ENCODE measurements at places on chromosomes 2 and 18.

GRCh38 chr2:215436705-215437565 lies 1.1 kb upstream of the FN1 start:
- no peak for DNase-seq

- DNase-seq, result peak; percentile 47
These were observed 57.3 kb upstream of the PSMD14 start for GRCh38 chr2:161250864-161251436.

- DNase-seq, result no peak
These were observed 30.9 kb upstream of the OSBPL6 start for GRCh38 chr2:178163395-178163794.

DNA sequence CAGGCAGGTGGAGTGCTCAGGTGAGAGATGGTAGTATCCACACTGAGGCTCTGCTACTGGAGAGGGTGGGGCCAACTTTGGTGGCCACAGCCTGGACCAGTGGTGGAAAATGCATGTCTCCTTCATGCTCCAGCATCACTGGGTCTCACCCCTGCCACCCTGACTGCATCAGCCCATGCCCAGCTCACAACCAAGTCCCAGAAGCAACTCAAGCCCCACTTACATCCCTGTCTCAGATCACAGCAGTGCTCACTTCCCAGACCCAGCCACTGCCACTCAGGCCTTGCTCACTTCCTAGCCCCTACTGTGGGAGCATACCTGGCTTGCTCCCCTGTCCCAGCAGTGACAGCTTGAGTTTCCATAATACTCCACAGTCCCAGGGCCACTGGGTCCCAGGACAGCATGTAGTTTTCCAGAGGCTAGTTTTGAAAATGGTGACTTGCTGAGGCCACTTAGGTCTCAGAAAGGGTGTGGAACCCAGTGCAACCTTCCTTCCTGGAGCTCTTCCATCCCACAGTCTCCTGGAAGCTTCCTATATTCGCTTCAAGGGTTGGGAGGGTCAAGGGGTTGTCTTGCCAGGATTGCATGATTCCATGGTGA lies 58.8 kb downstream of the GPC1 start:
- DNase-seq, result no peak

DNA sequence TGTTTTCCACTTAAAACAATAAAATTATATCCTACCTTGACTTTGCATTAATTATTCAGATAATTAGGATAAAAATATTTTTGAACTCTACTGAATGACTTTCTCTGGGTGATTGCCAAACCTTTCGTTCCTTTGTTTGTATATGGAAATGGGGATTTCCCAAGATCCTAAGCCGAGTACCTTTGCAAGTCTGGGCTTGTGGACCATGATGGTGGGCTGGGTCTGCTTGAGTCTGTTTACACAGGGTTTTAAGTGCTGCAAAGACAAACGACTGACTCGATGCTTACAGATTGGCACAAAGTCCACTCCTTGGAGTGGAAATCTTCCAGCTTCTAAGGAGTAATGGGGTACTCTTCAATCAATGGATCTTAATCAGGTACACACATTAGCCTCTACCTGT lies 659.5 kb downstream of the TSN start:
- DNase-seq, result no peak

DNA sequence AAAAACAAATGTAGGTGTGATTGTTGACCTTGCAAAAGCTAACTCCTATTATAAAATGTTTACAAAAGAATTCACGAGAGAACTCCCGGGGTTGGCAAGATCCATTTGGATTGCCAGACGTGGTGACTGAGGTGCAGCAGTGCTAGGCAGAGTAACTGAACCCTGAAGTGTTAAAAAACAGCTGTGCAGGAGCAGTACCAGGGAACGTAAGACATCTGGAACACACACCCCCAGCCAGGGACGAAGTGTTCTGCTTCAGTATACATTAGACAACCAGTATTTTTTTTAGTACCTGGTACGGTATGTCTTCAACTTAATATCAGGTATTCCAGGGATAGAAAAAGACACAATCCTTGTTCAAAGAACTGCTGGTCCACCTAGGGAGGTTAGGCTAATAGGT lies 272.1 kb upstream of the EPAS1 start:
- no peak for DNase-seq

GRCh38 chr2:144230448-144231085 lies 289.4 kb downstream of the ZEB2 start:
- DNase-seq, result no peak

DNA sequence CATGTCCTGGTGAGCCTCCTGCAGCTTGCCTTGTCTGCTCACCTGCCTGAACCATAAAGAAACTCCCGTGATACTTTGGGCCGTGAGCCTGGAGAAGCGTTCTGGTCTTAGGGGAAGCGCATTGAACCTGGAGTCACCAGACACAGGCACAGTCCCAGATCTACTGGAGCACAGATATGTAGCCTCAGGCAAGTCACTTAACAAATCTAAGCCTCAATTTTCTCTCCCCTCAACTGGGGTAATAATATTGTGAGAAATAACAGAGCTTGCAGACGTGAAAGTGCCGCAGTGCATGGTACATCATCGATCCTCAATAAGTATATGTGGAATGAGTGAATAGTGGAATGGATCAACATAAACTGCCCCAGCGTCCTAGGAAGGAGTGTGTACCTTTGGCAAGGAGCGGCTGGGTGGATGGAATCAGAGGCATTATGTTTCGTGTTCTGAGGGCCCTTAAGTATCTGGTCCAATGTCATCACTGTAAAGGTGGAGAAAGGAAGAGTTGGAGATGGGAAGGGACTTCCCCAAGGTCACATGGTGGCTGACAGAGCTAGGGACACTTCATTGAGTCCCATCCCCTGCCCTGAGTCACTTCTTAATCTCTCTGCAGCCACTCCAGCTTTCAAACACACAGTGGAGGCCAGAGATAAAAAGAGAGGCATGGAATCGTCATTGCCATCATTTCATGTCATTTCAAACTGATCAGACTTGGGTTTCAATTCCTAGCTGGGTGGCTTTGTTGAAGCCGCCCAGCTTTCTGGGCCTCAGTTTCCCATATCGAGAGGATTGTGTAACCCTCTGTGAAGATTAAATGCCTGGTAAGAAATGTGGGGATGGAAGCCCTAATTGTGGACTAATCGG lies 172.4 kb downstream of the DDX1 start:
- no peak for DNase-seq

DNA sequence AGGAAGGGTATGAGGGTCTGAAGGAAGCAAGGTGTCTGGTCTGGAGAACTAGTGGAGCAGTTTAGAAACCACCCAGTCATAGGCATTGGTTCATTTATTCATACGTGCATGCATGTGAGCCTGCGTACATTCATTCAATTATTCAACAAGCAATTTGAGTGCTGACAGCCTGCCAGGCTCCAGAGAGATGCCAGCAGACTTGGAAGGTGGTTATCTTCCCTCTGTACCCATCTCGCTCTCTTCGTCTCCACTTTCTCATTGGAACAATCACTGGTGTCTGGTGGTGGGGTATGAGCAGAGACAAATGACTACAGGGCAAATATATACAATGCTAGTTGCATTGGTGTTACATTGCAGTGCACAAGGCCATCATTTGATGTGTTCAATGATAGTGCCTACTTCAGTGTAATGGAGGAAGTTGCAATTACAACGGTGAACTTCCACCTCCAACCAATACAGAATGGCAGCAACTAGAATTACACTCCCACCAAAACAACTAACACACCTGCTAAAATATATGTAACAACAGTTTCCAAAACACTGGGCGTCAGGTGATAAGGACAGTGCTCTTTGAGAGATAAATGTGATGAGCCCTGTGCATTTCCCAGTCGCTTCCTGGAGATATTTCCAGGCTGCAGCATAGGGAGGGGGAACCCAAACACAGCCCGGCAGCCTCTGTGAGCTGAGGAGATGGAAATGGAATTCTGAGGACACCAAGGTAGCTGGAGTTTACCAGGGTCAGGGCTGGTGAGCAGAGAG lies 32.6 kb upstream of the CNGA3 start:
- DNase-seq, result no peak

DNA sequence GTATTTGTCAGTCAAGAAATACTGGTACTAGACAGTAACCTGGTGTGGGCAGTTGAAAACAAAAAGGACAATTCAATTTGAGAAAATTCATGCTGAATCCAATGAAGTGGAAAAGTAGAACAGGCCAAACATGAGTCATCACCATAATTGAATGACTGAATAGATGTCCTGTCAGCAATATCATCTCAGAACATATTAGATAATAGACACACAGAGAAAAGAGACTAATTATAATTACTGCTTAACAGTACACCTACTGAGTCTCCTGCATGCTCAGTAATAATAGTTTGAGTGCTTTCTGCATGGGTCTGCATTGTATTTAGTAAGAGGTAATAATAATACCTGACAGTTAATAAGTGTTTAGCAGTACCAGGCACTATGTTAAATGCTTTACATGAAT lies 138.6 kb upstream of the ZC3H15 start:
- DNase-seq, result no peak

GRCh38 chr2:7621018-7621814 lies 704.0 kb downstream of the RNF144A start:
- no peak for DNase-seq

GRCh38 chr2:11869391-11869991 lies 123.1 kb downstream of the LPIN1 start:
- no peak for DNase-seq

DNA sequence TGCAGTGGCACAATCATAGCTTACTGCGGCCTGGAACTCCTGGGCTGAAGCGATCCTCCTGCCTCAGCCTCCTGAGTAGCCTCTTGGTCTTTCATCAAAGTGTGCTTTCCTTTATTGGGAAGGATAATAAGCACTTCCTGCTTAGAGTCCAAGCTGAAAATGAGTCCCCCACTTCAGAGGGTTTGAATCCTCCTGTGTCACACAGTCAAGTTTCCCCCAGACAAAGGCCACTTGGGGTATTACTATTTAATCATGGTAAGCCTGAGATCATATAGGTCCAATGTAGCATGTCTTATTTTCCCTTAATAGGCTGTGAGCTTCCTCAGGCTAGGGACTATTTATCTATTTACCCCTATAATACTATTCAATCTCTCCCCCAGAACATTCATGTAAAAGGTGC lies 11.4 kb upstream of the KIAA2012 start:
- no peak for DNase-seq

DNA sequence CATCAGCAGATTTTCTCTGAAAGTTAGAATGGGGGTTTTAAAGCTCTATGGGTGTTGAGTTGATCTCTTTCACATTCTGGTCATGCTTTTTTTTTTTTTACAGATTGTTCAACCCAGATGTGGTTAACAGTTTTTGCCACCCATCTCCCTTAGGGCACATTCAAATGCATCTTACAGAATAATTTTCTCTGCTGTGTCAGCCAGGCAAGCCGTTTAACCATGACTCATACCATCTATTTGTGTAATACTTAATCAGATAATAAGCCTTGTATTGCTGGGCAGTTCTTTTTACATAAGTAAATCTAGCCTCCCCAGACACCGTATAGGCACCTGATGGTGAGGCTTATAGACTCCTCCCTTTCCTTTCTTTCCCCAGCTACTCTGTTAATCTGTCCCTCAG lies 62.0 kb downstream of the TGIF1 start:
- no peak for DNase-seq

GRCh38 chr2:211361383-211361782 lies 805.0 kb downstream of the CPS1 start:
- DNase-seq, result no peak

GRCh38 chr2:126239320-126239955 lies 416.5 kb upstream of the GYPC start:
- no peak for DNase-seq

DNA sequence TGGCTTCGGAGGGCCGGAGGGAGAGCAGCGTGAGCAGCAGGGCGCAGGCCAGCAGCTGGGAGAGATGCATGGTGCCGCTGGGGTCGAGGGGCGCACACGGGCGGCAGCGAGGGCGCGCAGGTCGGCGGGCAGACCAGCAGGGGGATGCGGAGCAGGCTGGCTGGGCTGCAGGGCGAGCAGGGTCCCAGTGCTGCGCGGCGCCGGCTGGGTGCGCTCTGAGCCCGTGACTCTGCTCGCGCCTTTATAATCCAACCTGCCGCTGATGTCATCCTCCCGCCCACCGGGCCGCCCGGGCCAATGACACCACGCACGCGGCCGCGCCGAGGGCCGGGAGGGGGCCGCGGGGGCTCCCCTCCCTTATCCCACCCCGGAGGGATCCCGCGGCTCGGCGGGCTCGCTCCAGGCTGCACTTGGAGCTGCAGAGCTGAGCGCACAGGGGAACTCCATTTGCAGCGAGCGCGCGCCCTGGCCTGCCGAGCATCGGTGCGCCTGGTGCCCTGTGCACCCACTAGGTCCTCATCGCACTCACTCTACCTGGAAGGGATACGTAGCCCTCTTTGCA lies at the start of gene NPPC:
Gene NPPC (minus strand): TSS at position 217 of the 562 bp plus-strand sequence. CDS start 147 bp downstream, at position 70.
- DNase-seq, result peak; percentile 22

DNA sequence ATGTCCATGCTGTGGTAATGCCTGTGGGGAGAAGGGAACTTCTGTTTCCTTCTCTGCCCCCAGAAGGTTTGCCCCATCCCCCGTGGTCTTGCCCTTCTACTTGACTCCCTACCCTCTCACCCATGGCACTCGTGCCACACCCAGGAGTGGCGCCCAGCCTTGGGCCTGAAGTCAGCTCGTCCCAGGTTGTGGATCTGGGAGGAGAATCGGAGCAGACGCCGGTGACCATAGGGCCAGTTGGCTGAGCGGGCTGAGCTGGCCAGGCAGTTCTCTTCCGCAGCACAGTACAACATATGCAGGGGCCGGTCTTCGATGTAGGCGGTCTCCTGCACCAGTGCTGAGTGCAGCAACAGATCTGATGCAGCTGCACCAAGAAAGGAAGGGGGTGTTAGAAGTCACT lies 4.7 kb downstream of the HTRA2 start:
- DNase-seq, result no peak

DNA sequence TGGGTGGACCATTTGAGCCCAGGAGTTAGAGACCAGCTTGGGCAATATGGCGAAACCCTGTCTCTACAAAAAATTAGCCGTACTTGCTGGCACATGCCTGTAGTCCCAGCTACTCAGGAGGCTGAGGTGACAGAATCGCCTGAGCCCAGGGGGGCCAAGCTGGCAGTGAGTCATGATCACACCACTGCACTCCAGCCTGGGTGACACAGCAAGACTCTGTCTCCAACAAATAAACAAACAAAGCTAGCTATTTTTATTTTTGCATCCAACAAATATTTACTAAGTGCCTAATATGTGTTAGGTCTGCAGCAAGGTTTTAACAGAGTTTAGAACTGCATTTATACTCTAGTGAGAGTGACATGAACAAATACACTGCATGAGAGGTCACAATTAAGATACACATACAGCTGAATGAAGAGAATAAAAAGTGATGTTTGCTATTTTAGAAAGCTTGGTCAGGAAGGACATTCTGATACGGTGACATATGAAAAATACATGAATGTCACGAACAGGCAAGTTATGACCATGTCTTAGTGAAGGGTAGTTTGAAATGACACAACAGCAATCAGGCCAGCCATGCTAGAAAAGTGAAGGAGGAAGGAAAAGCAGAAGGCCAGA lies 83.2 kb upstream of the FRZB start:
- DNase-seq, result no peak

GRCh38 chr2:227388537-227389011 lies 825 bp upstream of the SCYGR1 start:
- no peak for DNase-seq

Measured in NCI-H1092 (cell line).